ENCODE measurements at places on chromosomes 11 and 22.
A peak's percentile ranks its signal among the peaks of the same experiment; 100 is the strongest.

DNA sequence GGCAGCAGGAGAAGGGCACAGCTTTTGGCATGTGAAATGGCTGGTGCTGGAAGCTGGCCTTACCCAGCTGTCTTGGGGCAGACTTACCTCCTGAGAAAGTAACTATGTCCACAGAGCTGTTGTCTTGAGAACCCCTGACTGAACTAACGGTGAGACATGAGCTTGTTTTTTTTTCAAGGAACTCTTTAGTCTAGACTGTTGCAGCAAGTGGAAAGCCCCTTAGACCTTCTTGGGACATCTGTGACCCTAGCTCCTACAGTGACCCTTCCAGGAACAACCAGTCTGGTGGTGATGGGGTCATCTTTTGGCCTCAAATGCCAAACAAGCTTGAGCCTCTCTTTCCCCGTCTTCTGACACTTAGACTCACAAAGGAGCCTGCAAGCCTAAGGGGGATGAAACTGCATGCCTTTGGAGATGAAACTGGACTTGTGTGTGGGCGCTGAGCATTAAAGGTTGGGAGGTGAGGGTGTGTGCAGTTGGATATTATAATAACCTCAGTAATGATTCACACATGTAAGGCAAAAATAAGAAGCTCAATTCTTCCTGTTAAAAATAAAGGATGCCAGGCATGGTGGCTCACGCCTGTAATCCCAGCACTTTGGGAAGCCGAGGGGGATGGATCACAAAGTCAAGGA, 35.4 kb downstream of the SDHD start:
- DNase-seq = no peak

- DNase-seq = no peak
Observed at GRCh38 chr22:19942157-19943081, 801 bp upstream of the TXNRD2 start.

DNA sequence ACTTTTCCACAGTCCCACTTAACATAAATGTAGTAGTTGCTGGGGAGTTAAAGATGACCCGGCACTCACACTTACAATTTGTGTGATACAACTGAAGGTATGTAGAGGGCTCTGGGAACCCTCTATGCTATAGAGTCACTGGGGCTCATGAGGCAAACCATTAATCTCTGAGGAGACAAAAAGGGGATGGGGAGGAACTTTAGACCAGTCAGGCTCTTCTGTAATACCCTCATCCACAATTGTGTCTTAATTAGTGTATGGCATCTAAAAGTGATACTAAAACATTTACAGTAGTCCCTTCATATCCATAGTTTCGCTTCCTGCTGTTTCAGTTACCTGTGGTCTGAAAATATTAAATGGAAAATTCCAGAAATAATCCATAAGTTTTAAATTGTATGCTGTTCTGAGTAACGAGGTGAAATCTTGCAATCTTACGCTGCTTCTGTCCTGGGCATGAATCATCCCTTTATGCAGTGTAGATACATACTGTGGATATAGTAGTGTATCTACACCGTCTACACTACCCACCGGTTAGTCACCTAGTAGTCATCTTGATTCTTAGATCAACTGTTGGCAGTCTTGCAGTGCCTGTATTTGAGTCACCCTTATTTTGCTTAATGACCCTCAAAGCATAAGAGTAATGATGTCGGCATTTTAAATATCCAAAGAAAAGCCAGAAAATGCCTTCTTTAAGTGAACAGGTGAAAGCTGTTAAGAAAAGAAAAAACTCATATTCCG, 12.2 kb downstream of the CBL start:
- DNase-seq = peak; percentile 92

DNA sequence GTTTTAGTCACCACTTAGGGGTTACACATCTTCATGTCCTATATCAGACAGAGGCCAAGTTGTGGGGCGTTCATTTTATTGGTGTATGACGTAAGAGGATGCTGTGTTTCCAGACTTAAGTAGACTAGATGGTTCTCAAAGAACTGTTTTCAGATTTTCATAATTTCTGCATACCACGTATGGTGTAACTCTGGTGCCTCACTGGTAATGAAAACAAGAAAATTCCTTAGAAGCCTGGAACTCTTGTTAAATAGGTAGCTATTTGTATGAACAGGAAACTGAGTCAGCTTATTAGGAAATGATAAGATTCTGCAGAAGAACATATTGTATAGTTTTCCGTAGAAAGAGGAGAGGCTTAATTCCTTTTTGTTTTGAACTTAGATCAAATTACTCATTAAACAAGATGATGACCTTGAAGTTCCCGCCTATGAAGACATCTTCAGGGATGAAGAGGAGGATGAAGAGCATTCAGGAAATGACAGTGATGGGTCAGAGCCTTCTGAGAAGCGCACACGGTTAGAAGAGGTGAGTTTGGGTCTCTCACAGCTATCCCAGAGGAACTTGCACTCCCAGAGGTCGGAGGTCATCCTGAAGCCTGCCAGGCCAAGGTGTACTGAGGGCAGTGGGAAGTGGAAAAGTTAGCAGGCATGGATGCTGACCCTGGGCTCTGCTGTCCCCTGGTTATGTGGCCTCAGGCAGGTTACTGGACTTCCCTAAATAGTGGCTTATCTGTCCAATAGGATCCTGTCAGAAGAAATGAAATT, 3.9 kb downstream of the CDC45 start:
- DNase-seq = peak; percentile 73

GRCh38 chr11:79100093-79100910, 340.5 kb downstream of the TENM4 start:
- no peak for DNase-seq

DNA sequence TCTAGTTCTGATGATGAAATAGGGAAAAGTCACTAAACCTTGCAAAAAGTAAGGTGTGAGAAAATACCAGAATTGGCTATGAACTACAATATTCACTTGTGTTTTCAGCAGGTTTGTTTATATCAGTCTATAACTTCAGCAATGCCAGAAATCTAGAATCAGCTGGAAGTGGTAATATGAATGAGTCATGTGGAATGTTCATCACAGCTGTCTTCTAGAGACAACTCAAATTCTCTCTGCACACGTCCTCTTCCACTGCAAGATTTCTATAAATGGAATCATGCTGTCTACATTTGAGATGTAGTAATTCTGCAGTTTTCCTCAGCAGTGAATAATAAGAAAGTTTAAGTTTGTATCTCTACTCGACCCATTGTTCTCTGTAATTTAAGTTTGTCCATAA, 89.9 kb downstream of the OR4A15 start:
- no peak for DNase-seq

DNA sequence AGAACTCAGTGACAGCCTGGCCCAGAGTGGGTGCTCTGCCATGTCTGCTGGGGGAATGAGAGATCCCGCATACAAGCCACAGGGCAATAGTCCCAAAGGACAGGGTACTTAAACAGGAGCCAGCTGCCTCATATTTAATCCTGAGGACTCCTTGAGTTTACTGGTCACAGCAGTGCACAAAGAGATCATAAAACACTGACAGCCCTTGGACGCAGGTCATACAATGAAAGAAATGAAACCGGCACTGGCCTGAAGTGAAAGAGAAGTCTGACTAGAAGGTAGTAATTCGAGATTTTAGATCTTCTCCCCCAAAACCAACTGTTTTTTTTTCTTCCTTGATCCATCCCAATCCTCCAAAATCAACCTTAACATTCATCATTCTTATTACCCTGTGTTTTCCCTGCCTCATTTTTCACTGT, 299.8 kb upstream of the SYN3 start:
- no peak for DNase-seq

DNA sequence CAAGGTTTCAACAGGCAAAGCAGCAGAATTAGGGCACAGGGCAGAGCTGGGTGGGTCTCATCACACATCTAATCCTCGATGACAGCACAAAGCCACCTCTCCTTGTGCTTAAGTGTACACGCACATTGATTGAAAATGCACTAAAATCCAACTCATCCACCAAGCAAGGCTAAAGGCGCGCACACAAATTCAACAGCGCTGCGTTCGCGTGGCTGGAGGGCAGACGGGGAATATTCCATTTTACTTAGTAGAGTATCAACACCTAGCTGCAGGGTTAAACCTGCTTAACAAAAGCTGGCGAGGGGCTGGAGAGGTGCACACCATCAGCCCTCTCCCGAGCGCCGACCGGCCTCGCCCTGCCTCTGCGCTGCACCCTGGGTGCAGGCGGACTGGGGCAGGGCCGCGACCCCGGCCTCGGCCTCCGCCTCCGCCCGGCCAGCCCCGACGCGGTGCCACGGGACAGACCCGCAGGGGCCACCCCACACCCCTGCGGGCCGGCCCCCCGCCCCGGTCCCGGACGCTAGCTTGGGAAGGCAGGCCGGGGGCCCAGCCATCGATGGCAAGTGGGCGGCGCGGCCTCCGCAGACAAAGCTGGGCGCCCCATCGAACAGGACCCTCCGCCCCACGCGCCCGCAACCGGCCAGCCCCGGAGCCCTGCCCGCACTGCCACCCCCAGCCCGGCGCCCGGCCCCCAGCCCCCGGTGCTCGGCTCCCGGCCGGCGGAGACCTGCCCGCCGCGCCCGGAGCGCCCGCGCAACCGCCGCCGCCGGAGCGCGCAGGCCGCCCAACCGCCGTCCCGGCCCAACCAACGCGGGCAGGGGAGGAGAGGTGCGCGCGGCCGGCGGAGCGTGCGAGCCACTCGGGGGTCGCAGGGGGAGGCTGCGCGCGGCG, 929 bp downstream of the PRDM10 start:
- DNase-seq = no peak

DNA sequence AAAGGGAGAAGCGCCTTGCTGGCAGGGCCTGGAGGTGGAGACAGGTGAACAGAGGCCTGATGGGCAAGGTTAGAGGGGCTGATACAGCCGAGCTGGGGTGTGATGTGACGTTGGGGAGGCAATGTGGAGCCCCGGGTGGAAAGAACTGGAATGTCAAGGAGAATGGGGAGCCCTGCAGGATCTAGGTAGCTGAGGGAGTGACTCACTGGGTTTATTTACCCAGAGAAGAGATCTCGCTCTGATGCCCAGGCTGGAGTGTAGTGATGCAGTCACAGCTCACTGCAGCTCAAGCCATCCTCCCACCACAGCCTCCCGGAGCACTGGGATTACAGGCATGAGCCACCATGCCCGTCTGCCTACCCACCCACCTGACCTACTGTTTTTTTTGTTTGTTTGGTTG, 1.9 kb upstream of the CYB5R3 start:
- no peak for DNase-seq

DNA sequence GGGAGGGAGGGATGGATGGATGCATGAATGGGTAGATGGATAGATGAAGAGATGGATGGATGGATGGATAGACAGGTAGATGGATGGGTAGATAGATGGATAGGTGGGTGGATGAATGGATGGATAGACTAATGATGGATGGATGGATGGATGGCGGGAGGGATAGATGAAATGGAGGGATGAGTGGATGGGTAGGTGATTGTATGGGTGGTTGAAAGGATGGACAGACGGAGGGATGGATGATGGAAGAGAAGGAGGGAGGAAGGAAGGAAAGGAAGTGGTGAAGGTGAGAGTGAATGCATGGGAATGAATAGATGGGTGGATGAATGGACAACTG, 3.7 kb upstream of the TNNT3 start:
- DNase-seq = no peak

DNA sequence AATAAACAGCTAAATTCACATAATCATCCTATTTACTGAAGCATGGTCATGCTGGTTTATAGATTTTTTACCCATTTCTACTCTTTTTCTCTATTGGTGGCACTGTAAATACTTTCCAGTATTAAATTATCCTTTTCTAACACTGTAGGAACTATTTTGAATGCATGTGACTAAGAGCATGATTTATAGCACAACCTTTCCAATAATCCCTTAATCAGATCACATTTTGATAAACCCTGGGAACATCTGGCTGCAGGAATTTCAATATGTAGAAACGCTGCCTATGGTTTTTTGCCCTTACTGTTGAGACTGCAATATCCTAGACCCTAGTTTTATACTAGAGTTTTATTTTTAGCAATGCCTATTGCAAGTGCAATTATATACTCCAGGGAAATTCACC, 10.7 kb downstream of the RAG1 start:
- DNase-seq = no peak

- DNase-seq = no peak
Observed at GRCh38 chr11:11416917-11417316, 63.9 kb upstream of the CSNK2A3 start.

DNA sequence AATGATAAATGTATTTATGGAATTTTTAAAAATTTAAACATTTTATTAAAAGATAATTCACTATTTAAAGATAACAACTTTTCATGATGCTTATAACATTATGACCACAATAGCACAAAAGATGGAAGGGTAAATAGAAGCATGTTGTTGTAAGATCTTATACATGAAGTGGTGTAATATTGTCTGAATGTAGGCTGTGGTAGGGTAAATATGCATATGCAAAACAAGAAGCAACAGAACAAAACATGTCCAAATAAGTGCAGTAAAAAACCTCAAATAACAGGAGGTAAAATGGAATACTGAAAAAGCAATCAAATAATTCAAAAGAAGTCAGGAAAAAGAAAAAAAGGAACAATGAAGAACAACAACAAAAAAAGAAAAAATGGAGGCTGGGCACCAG, 56.0 kb downstream of the ADM start:
- DNase-seq = no peak

DNA sequence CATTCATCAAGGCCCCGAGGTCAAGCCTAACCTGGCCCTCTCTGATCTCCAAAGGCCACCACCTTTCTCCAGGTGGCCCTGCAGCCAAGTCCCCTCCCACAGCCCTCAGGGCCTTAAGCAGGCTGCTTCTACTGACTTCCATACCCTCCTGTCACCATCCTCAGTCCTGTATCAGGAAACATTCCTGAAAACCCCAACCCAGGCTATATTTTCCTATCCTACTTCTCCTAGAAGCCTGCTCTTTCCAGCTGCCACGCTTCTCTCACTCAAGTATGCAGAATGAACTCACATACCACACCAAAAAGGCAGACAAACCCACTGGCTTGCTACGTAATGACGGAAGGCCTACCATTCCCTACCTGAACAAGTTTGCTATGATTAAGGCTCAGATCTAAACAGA, 23.6 kb downstream of the MORC2 start:
- DNase-seq = no peak

DNA sequence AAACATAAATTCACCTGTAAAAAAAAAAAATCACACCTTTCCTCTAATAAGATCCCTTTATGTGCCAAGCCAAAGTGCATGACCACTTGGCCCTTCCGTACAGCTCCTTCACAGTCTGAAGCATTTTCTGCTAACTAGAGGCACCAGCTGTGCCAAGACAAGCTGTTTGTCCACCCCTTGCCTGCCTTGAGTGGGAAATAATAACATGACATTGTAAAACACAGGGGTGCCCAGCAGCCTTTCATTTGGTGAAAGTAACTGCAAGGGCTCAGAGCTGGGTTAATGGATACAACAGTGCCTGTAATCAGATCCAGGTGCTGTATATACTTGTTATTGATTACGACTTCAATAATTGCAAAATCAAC, 59.2 kb downstream of the DDIAS start:
- DNase-seq = no peak

GRCh38 chr11:130905512-130905911, 10.8 kb downstream of the SNX19 start:
- DNase-seq = no peak

Data from non-pigmented ciliary epithelial cell (primary cell).